ENCODE measurements at places on chromosomes 2 and 18. TPM values are rescaled to one million over a fixed set of nuclear protein-coding genes. Genes with fewer than 3 reads are reported as not detected.

Gene CGREF1
- 0.37 TPM for total RNA-seq

Gene CCBE1
- 5.8 TPM for total RNA-seq

Gene UGT1A8
- 0.17 TPM for total RNA-seq

Gene CYTIP
- total RNA-seq, result not detected

Gene ADAM23
- total RNA-seq, result 8.9 TPM

Gene FAP
- not detected for total RNA-seq

Gene TWIST2
- 5.0 TPM for total RNA-seq

Gene FASTKD1
- 19.2 TPM for total RNA-seq

Gene EGR4
- total RNA-seq, result not detected

Gene OR6B2
- total RNA-seq, result not detected

Gene SNRPD1
- total RNA-seq, result 57.6 TPM

Gene POTEI
- not detected for total RNA-seq

Gene RFTN2
- not detected for total RNA-seq

Gene FOXD4L1
- total RNA-seq, result 0.43 TPM

Gene SKOR2
- total RNA-seq, result not detected

Gene SEMA4C
- 60.5 TPM for total RNA-seq

Gene TSGA10
- 13.5 TPM for total RNA-seq

Gene SYT4
- not detected for total RNA-seq

Gene TLX2
- 3.8 TPM for total RNA-seq

Gene SPATA3
- not detected for total RNA-seq

Gene GRHL1
- total RNA-seq, result 10.6 TPM

Gene GYPC
- not detected for total RNA-seq

Gene MRPL30
- 50.1 TPM for total RNA-seq

Gene GALNT5
- total RNA-seq, result 1.9 TPM

Gene DOK6
- not detected for total RNA-seq

Gene UBE2F
- 103 TPM for total RNA-seq

Gene TRIM54
- 8.2 TPM for total RNA-seq

Gene STEAP3
- total RNA-seq, result 26.3 TPM

Gene CREB1
- 36.1 TPM for total RNA-seq

Gene SLC19A3
- total RNA-seq, result 4.5 TPM

Gene ERBB4
- total RNA-seq, result not detected

Gene ADD2
- 3.8 TPM for total RNA-seq

Gene MATN3
- 1.9 TPM for total RNA-seq

Gene NGEF
- total RNA-seq, result 52.2 TPM

Gene NOL4
- total RNA-seq, result not detected

Gene PRSS56
- total RNA-seq, result not detected

Gene ALLC
- total RNA-seq, result not detected

Gene WDPCP
- total RNA-seq, result 15.5 TPM

Gene SMYD1
- total RNA-seq, result not detected

Gene COX7A2L
- total RNA-seq, result 141 TPM

Gene C2orf76
- total RNA-seq, result 12.7 TPM

Gene TUBA3E
- total RNA-seq, result not detected
